ENCODE measurements at places on chromosomes 4 and X. TPM values are rescaled to one million over a fixed set of nuclear protein-coding genes. Genes with fewer than 3 reads are reported as not detected.

DNA sequence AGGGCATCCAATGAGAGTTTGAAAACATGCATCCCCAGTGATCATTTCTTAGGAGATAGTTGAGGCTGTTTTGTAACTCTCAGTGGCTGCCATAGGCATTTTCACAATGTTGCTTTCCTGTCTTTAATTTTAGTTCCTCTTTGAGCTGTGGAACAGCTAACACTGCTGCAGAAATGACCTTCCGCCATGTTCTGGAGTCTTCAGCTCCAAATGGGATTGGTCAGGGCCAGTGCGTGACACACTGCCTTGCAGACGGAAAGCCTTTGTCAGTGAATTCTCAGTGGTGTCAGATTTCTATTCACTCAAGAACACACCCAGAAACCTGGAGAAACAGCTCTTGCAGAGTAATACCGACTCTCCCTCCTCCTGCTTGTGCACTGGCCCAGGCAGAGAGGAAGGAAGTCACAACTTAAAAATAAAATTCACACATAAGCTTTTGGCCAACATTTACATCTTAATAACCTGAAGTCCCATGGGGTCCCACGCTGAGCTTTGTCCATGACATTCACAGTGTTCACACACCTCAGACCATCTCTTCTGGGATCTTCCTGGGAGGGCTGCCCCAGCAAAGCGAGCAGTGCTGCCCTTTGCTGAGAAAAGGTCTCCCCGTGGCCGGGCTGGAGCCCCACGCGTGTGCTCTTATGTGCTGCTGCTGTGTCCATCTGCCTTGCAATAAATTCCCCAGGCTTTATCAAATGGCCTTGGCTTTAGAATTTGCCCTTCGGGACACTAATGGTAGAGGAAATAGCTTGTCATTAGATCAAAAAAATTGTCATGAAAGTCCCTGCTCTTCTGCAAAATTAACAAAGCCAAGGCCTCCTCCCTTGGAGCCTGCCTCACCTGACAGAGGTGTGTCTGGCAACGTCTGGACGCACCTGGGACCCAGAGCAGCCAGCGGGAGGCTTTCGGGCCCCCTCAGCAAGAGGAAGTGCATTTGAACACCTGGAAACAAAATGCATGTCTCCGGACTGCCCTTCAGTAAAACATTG lies 126.8 kb downstream of the IRF2 start:
- DNase-seq = peak; percentile 46
- no peaks in the 10 kb centered on the region for H3K36me3 ChIP-seq
- no peak overlapping the region for H3K4me3 ChIP-seq
- no peaks in the 10 kb centered on the region for H3K27me3 ChIP-seq

DNA sequence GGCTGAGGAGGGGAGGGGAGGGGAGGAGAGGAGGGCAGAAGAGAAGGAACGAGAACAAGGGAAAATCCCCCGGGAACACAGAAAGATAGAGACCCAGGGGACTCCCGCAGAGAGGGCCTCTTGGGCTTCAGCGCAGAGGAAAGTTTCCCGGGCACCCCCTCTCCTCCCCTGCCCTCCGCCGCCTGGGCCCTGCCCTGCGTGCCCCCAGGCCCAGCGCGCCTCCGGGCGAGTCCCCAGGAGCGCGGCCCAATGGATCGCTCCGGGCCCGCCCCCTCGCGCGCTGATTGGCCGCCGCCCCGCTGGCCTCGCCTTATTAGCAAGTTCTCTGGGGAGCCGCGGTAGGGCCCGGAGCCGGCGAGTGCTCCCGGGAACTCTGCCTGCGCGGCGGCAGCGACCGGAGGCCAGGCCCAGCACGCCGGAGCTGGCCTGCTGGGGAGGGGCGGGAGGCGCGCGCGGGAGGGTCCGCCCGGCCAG lies at the start of gene MSX1:
MSX1 (plus strand) TSS at position 341 of the 474 bp plus-strand sequence. CDS start 235 bp downstream, outside the sequence.
- peak; percentile 90 for DNase-seq
- peak within 1 kb of the TSS; percentile 9 for H3K27ac ChIP-seq
- H3K4me3 ChIP-seq = peak within 1 kb of the TSS; percentile 58

IL9R gene
- total RNA-seq = not detected

HMX1 gene
- total RNA-seq = not detected

ENPP6 gene
- total RNA-seq = not detected

GRCh38 chr4:143135358-143135757 lies 49.4 kb upstream of the USP38 start:
- no peak overlapping the region for H3K4me3 ChIP-seq
- H3K27ac ChIP-seq = no peak overlapping the region
- no peaks in the 10 kb centered on the region for H3K27me3 ChIP-seq
- H3K4me1 ChIP-seq = no peaks in the 10 kb centered on the region
- no peaks in the 10 kb centered on the region for H3K36me3 ChIP-seq
- DNase-seq = no peak

TBC1D9 gene
- 14.7 TPM for total RNA-seq

DLG3 gene
- total RNA-seq = 31.4 TPM

SPANXC gene
- not detected for total RNA-seq

PAGE1 gene
- total RNA-seq = not detected

- H3K27me3 ChIP-seq = no peaks in the 10 kb centered on the region
- peaks cover 10% of the 10 kb centered on the region for H3K4me1 ChIP-seq
- H3K27ac ChIP-seq = no peak overlapping the region
- no peak overlapping the region for H3K4me3 ChIP-seq
- no peaks in the 10 kb centered on the region for H3K36me3 ChIP-seq
These were observed 94.5 kb upstream of the IQCM start for GRCh38 chr4:149910177-149910576.

DNA sequence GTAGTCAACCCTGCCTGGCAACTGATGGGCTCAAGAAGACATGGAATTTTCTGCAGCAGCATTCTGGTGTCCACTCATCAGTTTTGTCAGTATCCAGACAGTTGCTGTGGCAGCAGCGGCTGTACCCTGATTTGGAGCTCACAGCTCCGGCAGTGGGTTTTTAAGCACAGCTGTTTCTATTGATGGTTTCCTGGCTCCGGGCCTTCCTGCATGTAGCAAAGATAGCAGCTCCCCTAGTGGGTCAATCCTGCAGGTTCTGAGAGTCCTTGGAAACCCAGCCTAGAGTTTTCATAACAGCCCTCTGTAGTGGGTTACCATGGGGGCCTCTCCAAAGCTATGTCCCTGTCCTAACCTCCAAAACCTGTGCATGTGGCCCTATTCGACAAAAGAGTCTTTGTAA lies 84.0 kb upstream of the ATP6AP2 start:
- H3K27ac ChIP-seq = no peak overlapping the region
- H3K36me3 ChIP-seq = no peaks in the 10 kb centered on the region
- no peak overlapping the region for H3K4me3 ChIP-seq
- H3K4me1 ChIP-seq = no peaks in the 10 kb centered on the region

DNA sequence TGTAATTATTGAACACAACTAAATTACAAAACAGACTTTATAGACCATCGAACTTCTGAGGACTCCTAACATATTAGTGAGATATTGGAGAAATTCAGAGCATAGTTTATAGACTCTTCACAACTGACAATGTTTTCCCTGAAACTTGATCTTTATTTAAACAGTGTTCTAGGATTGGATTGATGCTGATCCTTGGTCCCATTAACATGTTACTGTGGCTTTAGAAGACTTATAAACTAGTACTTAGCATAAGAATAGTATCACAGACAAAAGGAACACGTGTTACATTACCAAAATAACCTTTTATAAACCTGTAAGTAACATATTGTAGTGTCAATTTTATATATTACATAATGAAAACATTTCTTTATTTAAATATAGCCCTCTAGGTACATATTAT lies 689.6 kb downstream of the CCSER1 start:
- no peak for DNase-seq
- no peak overlapping the region for H3K4me3 ChIP-seq
- H3K27ac ChIP-seq = no peak overlapping the region
- no peaks in the 10 kb centered on the region for H3K4me1 ChIP-seq
- no peaks in the 10 kb centered on the region for H3K36me3 ChIP-seq

MTTP gene
- total RNA-seq = 0.67 TPM

DNA sequence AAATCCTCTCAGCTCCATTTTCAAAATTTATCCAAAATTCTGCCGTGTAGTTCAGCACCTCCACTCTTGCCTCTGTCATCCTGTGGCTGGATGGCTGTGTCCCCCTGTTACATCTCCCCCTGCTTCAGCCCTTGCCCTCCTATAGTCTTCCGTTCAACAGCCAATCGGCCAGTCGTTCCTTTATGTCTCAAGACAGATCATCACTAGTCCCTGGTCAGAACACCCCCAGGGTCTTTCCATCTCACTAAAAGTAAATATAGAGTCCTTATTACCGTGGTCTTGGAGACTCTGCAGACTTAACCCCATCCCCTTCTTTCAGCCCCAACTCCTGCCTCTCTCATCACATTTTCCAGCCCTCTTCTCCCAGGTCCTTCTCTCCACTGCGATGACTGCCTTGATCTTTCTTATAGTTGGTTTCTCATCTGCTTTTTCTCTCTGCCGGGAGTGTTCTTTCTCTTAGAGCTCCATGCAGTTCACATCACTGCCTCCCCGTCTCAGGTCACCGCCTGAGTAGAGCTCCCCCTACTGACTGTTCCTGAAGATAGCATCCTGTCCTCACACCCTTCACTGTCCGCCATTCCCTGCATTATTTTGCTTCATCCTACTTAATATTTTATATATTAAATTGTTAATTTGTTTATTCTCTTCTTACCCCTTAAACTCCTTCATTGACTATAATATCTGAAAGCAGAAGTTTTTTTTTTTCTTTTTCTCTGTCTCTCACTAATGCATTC lies 736.9 kb upstream of the MAGEB2 start:
- H3K27ac ChIP-seq = no peak overlapping the region
- H3K36me3 ChIP-seq = no peaks in the 10 kb centered on the region
- H3K4me1 ChIP-seq = no peaks in the 10 kb centered on the region
- DNase-seq = no peak
- no peaks in the 10 kb centered on the region for H3K27me3 ChIP-seq
- no peak overlapping the region for H3K4me3 ChIP-seq

HSFX3 gene
- not detected for total RNA-seq

DNA sequence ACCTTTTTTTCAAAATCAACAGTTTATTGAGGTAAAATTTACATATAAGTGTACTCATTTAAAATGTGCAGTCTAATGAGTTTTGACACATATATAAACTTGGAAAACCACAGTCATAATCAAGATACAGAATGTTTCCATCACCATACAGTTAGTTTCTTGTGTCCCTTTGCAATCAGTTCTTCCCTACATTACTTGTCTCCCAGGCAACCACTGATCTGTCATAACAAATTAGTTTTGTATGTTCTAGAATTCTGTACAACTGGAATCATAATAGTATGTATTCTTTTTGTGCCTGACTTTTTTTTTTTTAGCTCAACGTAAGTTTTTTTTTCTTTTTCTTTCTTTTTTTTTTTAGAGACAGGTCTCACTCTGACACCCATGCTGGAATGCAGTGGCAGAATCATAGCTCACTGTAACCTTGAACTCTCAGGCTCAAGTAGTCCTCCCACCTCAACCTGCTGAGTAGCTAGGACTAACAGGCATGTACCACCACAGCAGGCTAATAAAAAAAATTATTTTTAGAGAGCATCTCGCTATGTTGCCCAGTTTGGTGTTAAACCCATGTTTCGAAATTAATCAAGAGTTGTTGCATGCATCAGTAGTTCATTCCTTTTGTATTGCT lies 26.9 kb downstream of the ARFIP1 start:
- H3K4me3 ChIP-seq = no peak overlapping the region
- no peaks in the 10 kb centered on the region for H3K27me3 ChIP-seq
- H3K4me1 ChIP-seq = no peaks in the 10 kb centered on the region
- no peaks in the 10 kb centered on the region for H3K36me3 ChIP-seq

HTT-AS gene
- not detected for total RNA-seq

- H3K4me1 ChIP-seq = no peaks in the 10 kb centered on the region
- H3K4me3 ChIP-seq = no peak overlapping the region
- no peaks in the 10 kb centered on the region for H3K36me3 ChIP-seq
- H3K27ac ChIP-seq = no peak overlapping the region
- peak; percentile 13 for DNase-seq
These were observed 126.7 kb downstream of the FRYL start for GRCh38 chr4:48653217-48654014.

DNA sequence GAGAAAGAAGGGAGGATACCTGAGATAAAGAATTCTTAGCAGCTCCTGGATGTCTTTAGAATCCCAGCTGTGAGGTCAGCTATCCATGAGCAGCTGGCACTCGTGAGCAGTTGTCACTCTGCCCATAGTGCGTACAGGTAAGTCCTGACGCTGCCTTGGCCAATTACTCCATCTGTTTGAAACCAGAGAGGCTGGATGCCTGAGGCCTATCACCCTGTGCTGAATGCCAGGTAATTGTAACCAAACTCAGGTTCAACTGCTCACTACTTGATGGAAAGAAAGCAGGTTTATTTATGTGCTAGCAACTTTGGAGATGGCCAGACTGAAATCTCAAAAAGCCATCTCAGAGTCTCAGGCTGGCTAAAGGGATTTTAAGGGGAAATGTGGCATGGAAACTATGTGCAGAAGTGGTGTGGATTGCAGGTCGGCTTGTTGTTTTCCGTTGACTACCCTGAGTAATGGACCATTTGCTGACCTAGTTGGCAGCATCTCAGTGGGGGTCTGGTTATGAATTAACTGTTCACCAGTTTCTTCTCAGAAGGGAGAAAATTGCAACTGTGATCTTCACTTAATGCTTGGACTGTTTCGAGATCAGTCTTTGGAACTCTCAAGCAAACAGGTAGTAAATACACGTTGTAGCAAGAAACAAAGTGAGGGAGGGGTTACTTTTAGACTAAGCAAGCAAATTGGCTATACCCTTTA lies 1614.0 kb upstream of the PCDH10 start:
- H3K4me1 ChIP-seq = no peaks in the 10 kb centered on the region
- DNase-seq = no peak
- no peak overlapping the region for H3K27ac ChIP-seq
- no peaks in the 10 kb centered on the region for H3K36me3 ChIP-seq

TAF7L gene
- 1.4 TPM for total RNA-seq

LONRF3 gene
- 106 TPM for total RNA-seq

GRCh38 chrX:9291629-9292028 lies 173.2 kb upstream of the TBL1X start:
- no peaks in the 10 kb centered on the region for H3K36me3 ChIP-seq
- no peak overlapping the region for H3K4me3 ChIP-seq
- H3K27me3 ChIP-seq = peaks cover 4% of the 10 kb centered on the region
- H3K27ac ChIP-seq = no peak overlapping the region
- DNase-seq = no peak

DNA sequence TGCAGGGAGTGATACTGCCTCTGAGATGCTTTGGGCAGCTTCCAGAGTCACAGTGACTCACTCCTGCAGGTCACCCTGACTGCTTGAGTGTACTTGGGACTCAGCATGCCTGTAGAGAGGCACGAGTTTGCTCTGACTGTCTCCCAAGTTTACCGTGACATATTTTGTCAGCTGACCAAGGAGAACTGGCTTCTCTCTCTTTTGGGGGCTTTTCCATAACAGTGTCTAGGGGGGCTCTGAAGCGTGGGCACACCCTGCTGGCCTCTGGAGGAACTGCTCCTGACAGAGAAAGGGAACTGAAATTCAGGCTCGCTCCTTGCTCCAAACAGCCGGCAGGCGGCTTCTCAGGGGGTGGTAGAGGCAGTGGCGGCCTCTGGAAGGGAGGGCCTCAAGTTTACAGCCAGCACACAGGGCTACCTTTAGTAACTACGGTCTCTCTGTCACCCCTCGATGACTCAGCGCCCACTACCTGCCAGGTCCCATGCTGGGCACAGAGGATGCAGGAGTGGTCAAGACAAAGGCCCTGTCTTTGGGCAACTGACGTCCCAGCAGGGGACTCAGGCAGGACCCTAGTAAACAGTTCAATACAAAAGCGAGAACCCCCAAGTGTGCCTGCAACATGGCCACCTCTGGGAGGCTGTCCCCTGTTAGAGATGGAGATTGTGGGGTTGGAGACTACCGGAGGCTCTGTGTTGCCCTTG lies 17.8 kb downstream of the ZNF185 start:
- DNase-seq = peak; percentile 63
- H3K27me3 ChIP-seq = no peaks in the 10 kb centered on the region
- no peak overlapping the region for H3K27ac ChIP-seq
- no peaks in the 10 kb centered on the region for H3K4me1 ChIP-seq
- H3K4me3 ChIP-seq = no peak overlapping the region

Data from thyroid gland (tissue), 4 donors.